Skin of body (tissue), 3 donors: ENCODE measurements at places on chromosomes 13 and 19. TPM values are rescaled to one million over a fixed set of nuclear protein-coding genes. Genes with fewer than 3 reads are reported as not detected.

The SIX5 gene
- 6.9 TPM for total RNA-seq

The ZNF616 gene
- 12.9 TPM for total RNA-seq

The RFPL4A gene
- total RNA-seq, result not detected

The ATP8A2 gene
- total RNA-seq, result 1.1 TPM

The LRRC8E gene
- 3.9 TPM for total RNA-seq

The TMEM38A gene
- total RNA-seq, result 11.9 TPM

The ZNF677 gene
- total RNA-seq, result 27.5 TPM

The TUBA3C gene
- not detected for total RNA-seq

The CRX gene
- not detected for total RNA-seq

The KLK2 gene
- not detected for total RNA-seq

The ZNF221 gene
- 6.5 TPM for total RNA-seq

The NLRP7 gene
- total RNA-seq, result not detected

The ZNF730 gene
- total RNA-seq, result 6.8 TPM

The CLEC11A gene
- total RNA-seq, result 27.2 TPM

The MTUS2 gene
- 1.2 TPM for total RNA-seq

The PRR22 gene
- total RNA-seq, result 0.30 TPM

The CD79A gene
- 0.79 TPM for total RNA-seq

The CEACAM3 gene
- 1.5 TPM for total RNA-seq
